T-helper 2 cell treated with Interferon-gamma antibody and Interleukin-4, amounts not matched to agents 5 μg/mL and 100 μg/mL, for 36 hours (primary cell): ENCODE measurements at places on chromosomes 6 and 20.
A peak's percentile ranks its signal among the peaks of the same experiment; 100 is the strongest.

DNA sequence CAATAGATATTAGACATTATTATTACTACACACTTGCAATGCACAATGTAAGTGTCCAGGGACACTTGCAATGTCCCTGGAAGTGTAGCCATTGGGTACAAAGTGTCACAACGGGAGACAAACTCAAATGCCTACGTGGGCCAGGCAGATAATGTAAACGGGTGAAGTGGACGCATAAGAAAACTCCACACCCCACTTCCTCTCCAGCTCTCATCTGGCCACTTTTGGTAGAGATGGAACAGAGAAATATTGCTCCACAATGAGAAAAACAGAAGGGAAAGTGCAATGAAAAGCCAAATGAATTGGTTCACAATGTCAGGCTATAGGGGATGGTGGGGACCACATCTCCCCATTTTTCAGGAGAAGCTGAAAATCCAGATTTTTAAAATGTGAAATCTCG, 9.4 kb downstream of the SULF2 start:
- DNase-seq: no peak

DNA sequence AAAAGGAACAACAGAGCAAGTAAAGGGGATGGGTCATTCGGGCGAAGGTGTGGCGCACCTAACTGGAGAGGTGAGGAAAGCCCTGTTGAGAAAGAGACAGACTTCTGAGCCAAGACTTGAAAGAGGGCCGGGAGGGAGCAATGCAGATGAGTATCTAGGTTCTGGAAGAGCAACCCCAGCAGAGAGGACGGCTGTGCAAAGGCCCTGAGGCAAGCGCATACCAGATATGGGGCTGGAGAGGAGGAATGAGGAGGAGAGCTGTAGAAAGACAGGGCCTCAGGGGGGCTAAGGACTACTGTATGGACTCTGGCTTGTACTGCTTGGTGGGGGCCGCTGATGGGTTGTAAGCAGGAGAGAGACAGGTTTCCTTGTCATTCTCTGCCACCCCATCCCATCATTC, 21.9 kb downstream of the TRERF1 start:
- DNase-seq: no peak

- peak; percentile 77 for DNase-seq
These were observed at the start of gene EZR for GRCh38 chr6:158819213-158819976. Gene EZR (minus strand): TSS chr6:158819368. CDS start chr6:158818093, 1,275 bp downstream.

GRCh38 chr20:906703-907270, 9.3 kb downstream of the ANGPT4 start:
- DNase-seq: no peak

DNA sequence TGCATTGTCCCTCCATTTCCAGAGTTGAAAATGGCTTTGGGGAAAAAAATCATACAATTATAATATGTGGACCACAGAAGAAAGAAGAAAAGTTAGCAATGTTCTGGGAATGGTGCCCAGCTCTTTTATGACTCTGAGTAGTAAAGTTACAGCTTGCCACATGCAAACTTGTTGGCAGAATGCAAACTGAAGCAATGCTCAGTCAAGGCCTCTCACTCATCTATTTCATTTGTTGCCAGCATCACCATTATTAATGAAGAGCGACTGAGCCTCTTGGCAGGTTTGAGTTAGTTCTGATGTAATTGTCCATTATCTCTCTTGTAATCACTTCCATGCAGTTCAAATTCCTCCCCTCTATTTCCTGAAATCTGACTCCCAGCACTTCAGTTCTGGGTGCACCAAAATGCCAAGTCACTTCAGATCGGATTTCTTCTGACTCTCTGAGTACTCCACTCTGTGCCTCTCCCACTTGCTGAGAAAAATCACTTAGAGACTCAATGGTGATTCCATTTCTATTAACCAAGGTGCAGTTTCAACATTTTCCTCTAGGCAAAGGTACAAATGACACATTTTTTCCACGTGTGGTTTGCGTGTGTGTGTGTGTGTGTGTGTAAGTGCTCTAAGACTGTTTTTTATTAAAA, 154.4 kb upstream of the STMND1 start:
- DNase-seq: no peak

GRCh38 chr6:94570581-94570980, 1006.8 kb upstream of the MANEA start:
- no peak for DNase-seq

- no peak for DNase-seq
These were observed 34.6 kb downstream of the FKBP1C start for GRCh38 chr6:63245909-63246308.
